Large intestine (tissue), 12 donors: ENCODE measurements at places on chromosomes 4 and X. TPM values are rescaled to one million over a fixed set of nuclear protein-coding genes. Genes with fewer than 3 reads are reported as not detected.

GRCh38 chrX:68249401-68249831 is 183.9 kb downstream of the OPHN1 start:
- DNase-seq = no peak

GRCh38 chr4:7539659-7540058 is 104.9 kb upstream of the PSAPL1 start:
- DNase-seq = no peak

The GNRHR gene
- 0.55 TPM for polyA plus RNA-seq

The LINC00632 gene
- polyA plus RNA-seq = 4.5 TPM

The GPM6B gene
- polyA plus RNA-seq = 11.5 TPM

The CLNK gene
- 0.52 TPM for polyA plus RNA-seq

GRCh38 chr4:17309567-17310268 is 202.2 kb downstream of the QDPR start:
- no peak for DNase-seq

- DNase-seq = no peak
These were observed 21.2 kb downstream of the PTTG2 start for GRCh38 chr4:37981425-37981824.

DNA sequence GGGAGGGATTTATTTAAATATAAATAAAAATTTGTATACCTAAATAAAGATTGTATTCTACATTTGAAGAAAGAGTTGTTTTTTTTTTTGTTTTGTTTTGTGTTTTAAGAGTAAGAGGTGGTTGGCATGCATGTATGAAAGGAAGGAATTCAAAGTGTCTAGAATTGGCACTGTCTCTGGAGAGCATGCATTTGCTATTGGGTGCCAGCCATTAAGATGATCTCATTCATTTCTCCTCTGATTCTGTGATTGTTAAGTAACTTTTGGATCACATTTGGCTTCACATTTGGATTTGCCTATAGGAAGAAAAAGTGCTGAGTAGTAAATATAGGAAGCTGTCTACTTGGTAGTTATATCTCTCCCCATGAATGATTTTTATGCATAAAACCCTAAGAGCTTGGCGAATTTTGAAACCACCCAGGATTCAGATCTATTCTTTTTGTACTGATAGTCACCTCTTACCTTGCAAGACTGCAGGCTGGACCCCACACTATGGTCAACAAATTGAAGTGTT is 7.8 kb upstream of the BOD1L1 start:
- DNase-seq = no peak

DNA sequence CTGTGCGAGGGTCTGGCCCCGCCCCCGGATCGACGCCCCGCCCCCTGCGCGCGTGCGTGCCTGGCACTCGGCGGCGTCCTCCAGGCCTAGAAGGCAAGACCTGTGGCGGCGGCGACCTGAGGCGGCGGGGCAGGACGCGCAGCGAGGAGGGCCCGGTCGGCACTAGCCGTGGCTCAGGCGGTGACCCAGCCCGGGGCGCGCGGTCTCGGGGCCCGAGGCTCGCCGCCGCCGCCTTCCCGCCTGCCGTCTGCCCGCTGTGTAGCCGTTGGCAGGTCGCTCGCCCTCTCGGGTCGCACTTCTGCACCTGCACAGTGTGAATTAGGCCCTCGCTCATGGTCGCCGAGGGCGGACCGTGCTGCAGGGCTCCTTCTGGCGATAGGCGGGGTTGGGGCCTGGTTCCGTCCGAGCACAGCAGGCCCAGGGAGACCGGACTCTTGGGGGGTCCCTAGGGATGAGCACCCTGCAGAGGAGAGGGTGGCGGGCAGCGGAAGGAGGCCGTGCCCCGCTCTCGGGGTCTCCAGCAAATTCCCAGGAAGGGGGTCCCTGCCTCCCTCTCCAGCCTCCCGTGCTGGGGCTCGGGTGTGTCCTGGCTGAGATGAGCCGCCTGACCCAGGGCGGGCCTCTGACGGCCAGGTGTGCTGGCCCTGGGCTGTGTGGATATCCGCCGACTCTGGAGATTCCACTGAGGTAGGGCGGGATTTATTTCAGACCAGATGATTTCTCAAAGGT is 557 bp upstream of the FAM53A start:
- DNase-seq = peak; percentile 30

- DNase-seq = no peak
These were observed 43.3 kb downstream of the MTMR1 start for GRCh38 chrX:150736475-150736874.

The BANK1 gene
- polyA plus RNA-seq = 0.63 TPM

DNA sequence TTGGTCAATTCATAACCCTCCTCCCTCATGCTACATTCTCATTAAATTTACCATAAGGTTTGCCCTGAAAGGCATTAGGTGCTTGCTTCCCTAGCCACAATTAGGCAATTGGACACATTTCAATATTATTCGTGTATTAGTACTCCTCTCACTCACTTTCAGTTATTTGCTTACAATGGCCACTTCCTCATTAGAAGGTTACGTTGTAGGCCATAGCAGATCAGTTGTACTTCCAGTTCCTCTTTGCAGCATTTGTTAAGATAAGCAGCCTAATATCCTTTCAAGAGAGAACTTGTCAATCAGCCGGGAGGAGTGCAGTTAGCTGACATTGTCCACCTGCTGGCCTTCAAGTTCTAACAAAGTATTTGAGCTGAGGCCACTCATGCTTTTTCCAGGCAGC is 1017.2 kb downstream of the PCDH7 start:
- DNase-seq = no peak

- no peak for DNase-seq
These were observed 155.9 kb upstream of the MAOA start for GRCh38 chrX:43500246-43500645.

DNA sequence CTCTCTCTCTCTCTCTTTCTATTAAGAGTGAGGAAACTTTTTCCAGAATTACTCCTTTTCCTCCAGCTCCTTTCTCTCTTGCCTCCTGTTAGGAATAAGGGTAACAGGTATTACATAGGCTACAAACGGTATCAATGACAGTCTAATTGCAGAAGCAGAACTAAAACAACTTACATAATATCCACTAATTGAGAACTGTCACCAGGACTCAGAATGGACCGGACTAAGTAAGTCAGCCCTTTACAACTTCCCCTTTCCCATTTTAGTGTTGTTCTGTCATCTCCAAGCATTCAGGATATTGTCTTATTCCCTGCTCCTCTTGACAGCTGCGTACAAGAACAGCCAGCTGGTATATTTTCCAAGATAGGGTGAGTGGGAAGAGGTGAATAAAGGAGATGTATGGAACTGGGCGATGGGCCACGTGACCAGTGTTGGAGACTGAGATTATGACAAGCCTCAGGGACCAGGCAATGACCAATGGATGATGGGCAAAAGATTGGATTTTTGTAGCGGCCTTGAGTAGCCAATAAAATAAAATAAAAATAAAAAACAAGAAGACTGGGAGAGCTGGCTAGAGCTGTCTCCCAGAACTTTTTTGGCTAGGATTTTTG is 2.3 kb upstream of the FNIP2 start:
- no peak for DNase-seq

The IGSF1 gene
- 12.3 TPM for polyA plus RNA-seq

DNA sequence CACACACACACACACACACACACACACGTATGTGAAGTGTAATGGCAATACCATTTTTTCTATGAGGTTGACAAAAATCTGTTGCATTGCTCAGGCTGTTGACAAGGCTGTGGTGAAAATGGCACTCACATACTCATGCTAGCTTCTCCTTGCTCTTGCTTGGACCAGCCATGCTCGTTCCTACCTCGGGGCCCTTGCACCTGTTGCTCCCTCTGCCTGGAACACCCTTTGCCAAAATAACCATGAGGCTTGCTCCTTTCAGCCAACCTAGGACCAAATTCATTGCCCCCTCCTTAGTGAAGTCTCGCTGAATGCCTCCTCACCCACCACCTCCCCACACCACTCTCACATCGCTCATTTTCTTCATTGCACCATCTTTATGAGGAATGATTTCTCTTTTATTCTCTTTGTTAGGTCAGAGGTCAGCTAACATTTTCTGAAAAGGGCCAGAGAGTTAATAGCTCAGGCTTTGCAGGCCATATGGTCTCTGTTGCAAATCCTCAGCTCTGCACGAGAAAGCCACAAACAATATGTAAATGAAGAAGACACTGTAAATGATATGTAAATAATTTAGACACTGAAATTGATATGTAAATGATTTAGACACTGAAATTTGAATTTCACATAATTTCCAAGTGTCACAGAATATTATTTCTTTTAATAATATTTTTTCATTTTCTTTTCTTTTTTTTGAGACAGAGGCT is 13.3 kb downstream of the SLC38A5 start:
- DNase-seq = no peak

The TRO gene
- polyA plus RNA-seq = 33.0 TPM

The NOX1 gene
- 1.8 TPM for polyA plus RNA-seq

DNA sequence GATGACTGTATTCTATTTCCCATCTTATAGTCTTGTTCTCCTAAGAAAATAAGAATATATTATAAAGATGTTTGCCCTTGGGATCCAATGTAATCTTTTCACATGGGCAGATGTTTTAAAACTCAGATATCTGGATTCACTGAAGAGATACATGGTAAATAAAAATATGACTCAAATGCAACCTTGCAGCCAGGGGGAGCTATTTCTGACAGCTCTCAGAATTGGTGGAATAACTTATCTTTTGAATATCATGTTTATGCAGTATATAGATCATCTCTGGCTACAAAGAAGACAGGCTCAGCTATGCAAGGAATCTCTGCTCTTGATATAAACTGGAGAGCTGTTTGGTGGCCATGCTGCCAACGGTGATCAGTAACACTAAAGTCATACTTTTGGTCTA is 274.7 kb downstream of the GLUD2 start:
- no peak for DNase-seq

DNA sequence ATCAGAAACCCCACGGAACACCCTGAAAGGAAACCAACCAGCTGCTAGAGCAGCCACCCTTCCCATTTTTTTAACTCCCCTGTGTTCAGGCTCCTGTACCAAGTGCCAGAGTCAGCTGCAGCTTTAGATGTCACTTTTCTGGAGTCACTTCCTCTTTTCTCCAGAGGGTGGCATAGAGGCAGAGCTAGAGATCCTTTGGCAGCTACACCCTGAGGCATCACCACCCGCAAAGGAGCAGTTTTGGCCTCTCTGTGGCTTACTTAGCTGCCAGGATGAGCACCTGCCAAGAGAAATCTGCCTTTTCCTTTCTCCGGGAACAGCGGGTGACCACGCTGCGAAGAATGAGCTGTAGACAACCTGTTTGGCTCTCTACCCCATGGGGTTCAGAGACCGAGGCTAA is 58.0 kb upstream of the CHRDL1 start:
- no peak for DNase-seq

DNA sequence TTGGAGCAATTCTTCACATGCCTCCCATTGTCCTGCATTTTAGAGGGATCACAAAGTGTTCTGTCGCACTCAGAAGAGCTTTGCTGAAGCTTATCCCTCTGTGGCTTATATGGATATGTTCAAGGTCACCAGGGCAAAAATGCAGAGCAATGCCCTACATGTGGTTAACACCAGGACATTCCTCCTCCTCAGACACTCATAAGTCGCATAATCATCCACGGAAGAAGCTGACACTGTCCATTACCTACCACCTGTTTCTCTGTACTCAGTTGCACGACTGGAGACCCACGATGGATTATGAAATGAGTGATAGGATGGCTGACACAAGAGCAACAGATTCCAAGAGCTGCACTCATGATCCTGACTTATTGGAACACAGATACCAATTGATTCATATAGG is 68.7 kb upstream of the PRDX4 start:
- no peak for DNase-seq

- no peak for DNase-seq
These were observed 6.6 kb downstream of the ETDC start for GRCh38 chrX:135315864-135316263.
